ENCODE measurements at places on chromosomes 2 and 18. TPM values are rescaled to one million over a fixed set of nuclear protein-coding genes. Genes with fewer than 3 reads are reported as not detected.

The CD226 gene
- total RNA-seq, result 0.13 TPM

The NAT8 gene
- not detected for total RNA-seq

The HRH4 gene
- not detected for total RNA-seq

The GLB1L gene
- 7.5 TPM for total RNA-seq

The EFEMP1 gene
- 1,504 TPM for total RNA-seq

The IL36B gene
- not detected for total RNA-seq

The TDRD15 gene
- not detected for total RNA-seq

The TAF1B gene
- 14.0 TPM for total RNA-seq

The RGPD3 gene
- 0.13 TPM for total RNA-seq

The WIPF1 gene
- 12.4 TPM for total RNA-seq

The MAP3K19 gene
- not detected for total RNA-seq

The SPR gene
- total RNA-seq, result 37.6 TPM

The CMPK2 gene
- 30.0 TPM for total RNA-seq

The MALT1 gene
- total RNA-seq, result 12.7 TPM

The AMER3 gene
- total RNA-seq, result not detected

The FOXI3 gene
- not detected for total RNA-seq

The ALPG gene
- 0.07 TPM for total RNA-seq

The FBLN7 gene
- 2.2 TPM for total RNA-seq

The CHMP1B gene
- total RNA-seq, result 42.0 TPM

The VSNL1 gene
- total RNA-seq, result not detected

The MC2R gene
- not detected for total RNA-seq

The BOLL gene
- not detected for total RNA-seq

Measured in mammary microvascular endothelial cell (primary cell).